NCI-H1105 treated with DMSO at 0.1 percent for 48 hours (cell line): ENCODE measurements at places on chromosomes 5 and 9.

DNA sequence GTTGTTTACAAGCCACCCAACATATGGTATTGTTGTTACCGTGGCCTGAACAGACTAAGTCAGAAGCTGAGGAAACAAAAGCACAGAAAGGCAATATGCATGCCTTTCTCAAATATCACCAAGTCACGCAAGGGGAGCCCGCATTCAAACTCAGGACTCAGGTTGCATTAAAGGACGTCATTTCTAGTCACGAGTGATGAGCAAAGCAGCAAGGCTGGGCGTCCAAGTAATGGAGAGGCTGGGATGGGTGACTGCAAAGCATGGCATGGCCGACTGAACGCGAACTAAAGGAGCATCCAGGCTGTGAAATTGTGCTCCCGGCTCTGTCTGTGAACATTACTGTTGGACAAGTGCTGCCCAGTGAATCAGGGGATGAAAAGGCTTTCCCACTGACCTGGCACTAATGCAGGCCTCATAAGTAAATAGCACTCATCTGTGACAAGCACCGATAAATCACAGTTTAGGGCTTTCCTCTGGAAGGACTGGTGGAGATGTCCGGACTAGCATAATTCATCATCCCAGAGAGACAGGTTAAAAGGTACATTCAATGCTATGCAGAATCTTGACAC lies 202.8 kb downstream of the SPOCK1 start:
- DNase-seq = no peak

DNA sequence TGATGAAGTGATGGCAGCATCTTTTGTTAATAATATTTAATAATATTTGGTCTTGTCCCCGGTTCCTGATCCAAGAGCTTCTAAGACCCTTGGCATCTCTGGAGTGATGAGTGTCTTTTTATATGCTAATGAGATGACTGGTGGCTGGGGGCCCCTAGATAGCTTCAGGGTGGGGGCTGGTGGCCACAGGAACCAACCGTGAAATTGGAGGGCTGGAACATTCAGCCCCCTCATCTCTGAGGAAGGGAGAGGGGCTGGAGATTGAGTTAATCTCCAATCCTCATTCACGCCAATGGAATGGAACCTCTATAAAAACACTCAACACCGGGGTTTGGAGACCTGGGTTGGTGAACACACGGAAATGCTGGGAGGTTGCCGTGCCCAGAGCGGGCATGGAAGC lies 78.2 kb upstream of the RAPGEF1 start:
- no peak for DNase-seq

GRCh38 chr5:26948921-26949320 lies 89.5 kb downstream of the CDH9 start:
- DNase-seq = no peak

- DNase-seq = no peak
Observed at GRCh38 chr5:126526493-126526892, 68.5 kb downstream of the ALDH7A1 start.

DNA sequence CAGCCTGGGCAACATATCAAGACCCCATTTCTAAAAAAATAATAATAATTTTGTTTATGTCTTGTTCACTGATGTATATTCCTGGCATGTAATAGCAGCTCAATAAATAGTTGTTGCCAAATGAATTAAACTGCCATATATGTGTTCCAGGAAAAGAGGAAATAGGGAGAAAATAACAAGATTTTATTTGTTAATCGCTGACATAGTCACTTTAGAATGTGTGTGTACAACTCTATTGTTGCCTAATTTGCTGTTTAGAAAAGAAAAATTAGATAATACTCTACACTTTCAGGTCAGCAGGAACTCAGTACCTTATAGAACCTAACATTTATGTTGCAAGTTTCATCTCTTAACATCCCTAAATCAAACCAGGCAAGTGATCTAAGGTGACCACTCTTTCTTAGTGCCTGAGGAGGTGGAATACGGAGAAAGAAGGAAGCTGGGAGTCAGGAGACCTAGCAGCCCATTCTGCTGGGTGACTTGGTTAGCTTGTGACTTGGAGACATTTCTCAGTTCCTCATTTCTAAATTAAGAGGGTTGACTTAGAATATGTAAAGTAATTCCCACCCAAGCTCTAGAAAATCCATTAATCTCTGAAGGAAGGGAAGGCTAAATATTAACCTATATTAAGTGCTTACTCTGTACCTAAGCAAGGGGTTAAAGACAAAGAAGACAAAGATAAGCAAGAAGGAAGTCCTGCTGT lies 110.3 kb upstream of the IQGAP2 start:
- no peak for DNase-seq

- no peak for DNase-seq
Observed at GRCh38 chr5:162995568-162995967, 441.8 kb upstream of the CCNG1 start.

GRCh38 chr5:2190549-2190948 lies 307.8 kb upstream of the IRX4 start:
- no peak for DNase-seq
